ENCODE measurements at places on chromosomes 16 and 17.
A peak's percentile ranks its signal among the peaks of the same experiment; 100 is the strongest.

DNA sequence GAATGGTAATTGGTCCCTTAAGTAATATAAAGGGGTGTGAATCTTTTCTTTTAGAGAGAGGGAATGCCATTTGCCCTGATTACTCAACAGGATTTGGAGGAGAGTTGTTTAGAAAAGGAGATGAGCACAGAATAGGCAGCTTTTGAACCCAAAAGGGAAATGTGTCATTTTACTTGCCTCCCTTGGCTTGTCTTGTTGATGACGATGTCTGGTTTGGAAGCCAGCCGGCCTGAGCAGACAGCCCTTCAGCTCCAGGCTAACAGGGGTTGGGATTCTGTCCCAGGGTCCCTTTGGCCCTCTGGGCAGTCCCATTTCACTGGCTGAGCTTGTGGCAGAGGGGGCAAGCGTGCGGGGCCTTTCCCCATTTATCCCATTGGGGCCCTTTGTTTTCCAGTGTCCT is 22.3 kb upstream of the PRKAR1A start:
- no peak for DNase-seq

DNA sequence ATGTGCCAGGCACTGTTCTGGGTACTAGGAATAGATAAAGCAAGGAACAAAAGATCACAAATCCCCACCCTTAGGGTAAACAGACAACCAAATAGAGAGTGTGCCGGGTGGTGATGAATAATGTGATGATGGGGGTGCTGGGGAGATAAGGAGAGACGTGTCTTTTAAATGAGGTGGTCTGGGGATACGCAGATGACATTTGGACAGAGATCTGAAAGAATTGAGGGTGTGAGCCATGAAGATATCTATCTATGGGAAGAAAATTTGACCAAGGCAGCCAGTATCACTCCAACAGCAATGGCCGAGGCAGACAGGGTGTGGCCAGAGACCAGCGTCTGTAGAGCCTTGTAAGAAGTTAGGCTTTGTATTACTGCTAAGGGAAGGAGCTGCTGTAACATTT is 165.3 kb downstream of the MRTFB start:
- DNase-seq, result no peak

- DNase-seq, result no peak
These were observed 476.4 kb downstream of the HS3ST3B1 start for GRCh38 chr17:14777291-14777690.

DNA sequence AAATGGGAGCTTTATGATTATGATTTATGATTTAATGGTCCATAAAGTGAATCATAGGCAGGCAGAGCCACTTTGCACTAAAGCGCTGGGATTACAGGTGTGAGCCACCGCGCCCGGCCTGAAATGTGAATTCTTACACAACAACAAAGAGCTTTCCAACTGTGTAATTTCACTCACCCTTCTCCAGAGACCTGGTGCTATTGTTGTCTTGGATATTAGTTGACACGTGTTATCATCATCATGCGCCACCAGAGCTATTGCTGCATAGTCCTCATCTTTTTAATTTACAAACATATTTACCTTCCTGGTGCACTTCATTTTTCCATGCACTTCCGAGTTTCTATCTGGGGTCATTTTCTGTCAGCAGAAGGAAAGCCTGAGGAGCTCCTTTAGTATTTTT is 4.8 kb upstream of the UTS2R start:
- no peak for DNase-seq

- DNase-seq, result no peak
These were observed 3.9 kb upstream of the KRT33A start for GRCh38 chr17:41354536-41354935.

DNA sequence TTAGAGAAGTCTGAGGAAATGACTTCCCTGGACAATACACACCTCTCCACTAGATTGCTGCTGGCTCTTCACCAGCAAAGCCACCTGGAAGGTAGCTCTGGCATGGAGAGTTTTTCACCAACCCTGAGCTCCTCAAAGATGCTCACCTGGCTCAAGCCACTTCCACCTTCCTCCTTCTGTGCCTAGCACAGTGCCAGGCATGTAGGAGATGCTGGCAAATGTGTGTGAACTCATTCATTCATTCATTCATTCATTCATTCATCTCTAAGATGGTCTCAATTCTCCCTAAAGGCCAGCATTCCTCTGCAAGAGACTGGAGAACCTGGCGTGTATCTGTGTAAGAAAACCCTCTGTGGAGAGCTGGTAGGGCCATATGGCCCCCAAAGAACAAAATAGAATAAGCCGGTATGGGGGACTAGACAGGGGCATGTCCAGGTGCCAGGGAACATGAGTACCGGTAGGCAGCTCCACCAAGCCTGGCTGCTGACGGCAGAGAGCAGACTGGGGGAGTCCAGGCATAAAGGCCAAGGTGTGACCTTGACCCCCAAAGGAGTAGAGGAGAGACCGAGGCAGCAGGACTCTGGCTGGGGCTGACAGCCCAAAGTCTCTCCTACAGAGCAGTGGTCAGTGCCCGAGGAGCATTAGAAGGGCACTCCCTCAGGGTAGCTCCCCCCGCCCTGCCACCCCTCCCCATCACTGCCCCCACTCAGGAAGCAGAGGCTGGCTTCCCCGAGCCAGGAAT is 132.2 kb upstream of the TNRC6C start:
- DNase-seq, result no peak

DNA sequence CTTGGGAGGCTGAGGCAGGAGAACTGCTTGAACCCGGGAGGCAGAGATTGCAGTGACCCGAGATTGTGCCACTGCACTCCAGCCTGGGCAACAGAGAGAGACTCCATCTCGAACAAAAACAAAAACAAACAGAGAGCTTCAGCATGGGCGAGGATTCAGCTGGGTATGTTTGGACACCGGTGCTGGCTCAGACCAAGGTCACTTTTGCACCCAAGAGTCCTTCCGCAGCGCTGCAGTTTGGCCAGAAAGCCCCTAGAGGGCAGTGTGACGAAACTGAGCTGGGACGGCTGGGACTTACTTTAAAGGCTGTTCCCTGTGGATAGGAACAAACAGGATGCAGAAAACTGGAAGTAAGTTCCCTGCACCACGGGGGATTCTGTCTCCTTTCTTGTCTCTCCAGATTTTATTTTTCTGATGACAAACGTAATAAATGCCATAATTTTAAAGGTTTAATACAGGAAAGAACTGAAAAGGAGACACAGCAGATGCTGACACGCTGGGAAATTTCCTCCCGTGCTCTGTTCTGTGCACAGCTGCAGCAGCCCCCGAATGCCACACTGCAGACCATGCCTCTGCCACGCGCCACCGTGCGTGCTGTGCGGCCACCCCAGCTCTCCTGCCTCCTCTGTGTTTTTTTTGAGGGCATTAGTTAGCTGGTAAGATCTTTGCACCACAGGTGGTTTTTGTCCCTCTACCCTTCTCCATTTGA is 25.2 kb upstream of the USP36 start:
- peak; percentile 74 for DNase-seq

- DNase-seq, result no peak
These were observed 27.4 kb upstream of the CAPNS2 start for GRCh38 chr16:55539049-55539448.

DNA sequence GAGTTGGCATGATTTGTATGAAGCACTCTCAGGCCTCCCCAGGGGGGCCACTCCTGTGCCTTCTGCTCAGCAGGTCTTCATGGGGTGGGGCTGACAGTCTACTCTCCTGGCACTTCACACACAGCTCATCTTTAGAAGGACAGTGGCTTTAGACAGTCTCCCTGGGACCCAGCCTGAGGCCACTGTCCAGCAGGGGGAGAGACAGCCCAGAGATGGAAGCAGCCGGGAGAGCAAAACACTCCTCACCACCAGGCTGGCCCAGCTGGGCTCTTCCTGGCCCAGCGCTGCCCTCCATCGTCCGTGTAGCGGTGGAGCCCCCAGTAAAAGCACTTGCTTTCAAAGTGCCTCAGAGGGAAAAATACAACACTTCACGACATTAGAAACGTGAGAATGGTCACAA is 62.0 kb upstream of the CRHR1 start:
- no peak for DNase-seq

GRCh38 chr17:9389111-9389527 is 186.5 kb downstream of the STX8 start:
- DNase-seq, result no peak

- no peak for DNase-seq
These were observed 317.1 kb downstream of the PHKB start for GRCh38 chr16:47778106-47778801.

DNA sequence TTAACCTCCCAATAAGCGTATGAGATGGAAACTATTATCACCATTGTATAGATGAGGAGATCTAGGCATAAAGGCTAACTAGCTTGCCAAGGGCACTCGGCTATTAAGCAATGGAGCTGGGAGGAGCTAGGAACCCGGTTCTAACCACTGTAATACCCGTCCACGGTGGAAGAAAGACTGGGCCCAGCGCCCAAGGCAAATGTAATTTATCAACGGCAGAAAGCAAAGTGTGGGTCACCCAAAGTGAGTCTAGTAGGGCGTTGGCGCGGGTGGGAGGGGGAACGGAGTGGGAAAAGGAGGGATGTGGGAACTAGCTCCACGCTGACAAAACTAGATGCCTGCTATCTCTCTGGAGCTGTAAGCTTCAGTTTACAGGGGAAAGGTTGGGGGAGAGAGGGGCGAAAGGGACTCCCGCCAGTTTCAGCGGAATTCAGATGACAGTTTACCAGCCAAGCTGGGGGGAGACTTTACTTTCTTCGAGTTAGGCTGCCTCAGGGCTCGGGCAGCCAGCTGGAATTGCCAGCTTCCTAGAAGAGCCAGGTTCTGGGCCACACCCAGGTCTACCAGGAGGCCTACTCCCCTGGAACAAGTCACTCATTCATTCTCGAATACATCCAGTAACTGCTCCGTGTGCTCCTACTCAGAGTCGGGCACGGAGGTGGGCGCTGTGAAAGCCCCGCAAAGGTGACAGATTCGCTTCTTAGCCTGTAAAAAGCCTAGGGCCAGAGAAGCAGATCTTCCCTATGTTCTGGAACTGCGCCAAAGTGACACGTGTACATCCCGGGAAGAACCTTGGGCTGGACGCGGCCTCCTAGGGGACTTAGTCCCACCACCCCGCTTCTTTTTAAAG is 837 bp downstream of the LRRC59 start:
- DNase-seq, result no peak

DNA sequence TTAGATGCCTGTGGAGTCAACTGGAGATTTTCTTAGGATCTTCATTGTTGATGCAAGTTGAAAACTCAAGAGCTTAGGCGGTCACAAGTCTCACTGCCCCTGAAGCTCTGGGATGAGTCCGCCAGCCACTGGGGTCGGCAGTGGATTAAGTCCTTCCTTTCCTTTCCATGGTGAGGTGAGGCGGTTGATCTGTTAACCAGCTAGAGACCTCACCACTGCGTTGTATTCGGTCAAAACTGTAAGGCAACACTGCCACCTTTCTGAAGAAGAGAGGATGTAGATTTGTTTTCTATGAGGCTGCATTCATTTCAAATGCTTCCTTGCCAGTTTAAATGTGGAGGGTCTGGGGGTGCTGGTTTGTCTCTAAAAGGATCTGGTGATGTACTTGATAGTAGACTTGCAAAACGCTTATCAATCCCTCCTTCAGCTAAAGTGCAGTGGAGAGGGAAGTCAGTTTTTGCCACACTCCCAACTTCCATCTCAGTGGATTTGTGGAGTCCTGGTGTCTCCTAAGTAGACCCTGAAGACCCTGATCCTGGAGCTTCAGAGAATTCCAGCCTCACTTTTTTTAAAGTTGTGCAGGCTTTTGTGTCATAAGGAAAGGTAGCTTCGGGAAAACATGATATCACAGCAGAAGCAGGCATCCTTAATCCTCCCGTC is 1.7 kb downstream of the MYOCD start:
- DNase-seq, result no peak

GRCh38 chr16:85944572-85945423 is 45.8 kb downstream of the IRF8 start:
- no peak for DNase-seq

Measured in CD4-positive, alpha-beta T cell treated with Interleukin-17A for 4 hours (primary cell).